Left ventricle myocardium inferior (tissue), 1 donor: ENCODE measurements at places on chromosomes 12 and 14. TPM values are rescaled to one million over a fixed set of nuclear protein-coding genes. Genes with fewer than 3 reads are reported as not detected.
A peak's percentile ranks its signal among the peaks of the same experiment; 100 is the strongest.

- no peak for DNase-seq
Measured at GRCh38 chr12:15928346-15928745, 17.2 kb downstream of the DERA start.

GRCh38 chr12:11707535-11707934 lies 58.1 kb downstream of the ETV6 start:
- peak; percentile 56 for DNase-seq

DNA sequence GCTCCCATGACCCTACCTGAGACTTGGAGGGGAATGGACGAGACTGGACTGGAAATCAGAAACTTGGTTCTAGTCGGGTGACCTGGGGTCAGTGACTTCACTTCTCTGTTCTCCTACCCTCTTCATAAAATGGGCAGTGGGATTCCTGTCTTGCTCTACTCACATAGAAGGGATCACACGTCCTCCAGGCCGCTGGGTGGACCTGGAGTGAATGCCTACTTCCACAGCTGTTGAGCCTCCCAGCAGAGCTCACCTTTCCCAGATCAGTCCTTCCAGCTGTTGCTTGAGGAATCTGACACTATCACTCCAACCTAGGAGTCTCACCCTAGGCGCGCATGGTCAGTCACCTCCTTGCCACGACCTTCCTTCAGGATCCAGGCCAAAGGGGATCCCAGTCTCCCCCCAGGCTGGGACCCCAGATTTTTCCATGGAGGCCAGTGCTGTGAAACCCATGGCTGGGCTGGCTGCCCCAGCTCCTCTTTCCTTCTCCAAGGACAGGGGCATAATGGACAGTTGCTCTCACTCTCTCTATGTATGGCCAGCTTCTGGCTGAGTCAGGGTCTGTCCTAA lies 637 bp downstream of the ACVRL1 start:
- DNase-seq: no peak

- DNase-seq: no peak
Measured at GRCh38 chr12:76784600-76785051, 20.7 kb downstream of the ZDHHC17 start.

- no peak for DNase-seq
Measured at GRCh38 chr12:56983386-56983785, 23.0 kb downstream of the ZBTB39 start.

DNA sequence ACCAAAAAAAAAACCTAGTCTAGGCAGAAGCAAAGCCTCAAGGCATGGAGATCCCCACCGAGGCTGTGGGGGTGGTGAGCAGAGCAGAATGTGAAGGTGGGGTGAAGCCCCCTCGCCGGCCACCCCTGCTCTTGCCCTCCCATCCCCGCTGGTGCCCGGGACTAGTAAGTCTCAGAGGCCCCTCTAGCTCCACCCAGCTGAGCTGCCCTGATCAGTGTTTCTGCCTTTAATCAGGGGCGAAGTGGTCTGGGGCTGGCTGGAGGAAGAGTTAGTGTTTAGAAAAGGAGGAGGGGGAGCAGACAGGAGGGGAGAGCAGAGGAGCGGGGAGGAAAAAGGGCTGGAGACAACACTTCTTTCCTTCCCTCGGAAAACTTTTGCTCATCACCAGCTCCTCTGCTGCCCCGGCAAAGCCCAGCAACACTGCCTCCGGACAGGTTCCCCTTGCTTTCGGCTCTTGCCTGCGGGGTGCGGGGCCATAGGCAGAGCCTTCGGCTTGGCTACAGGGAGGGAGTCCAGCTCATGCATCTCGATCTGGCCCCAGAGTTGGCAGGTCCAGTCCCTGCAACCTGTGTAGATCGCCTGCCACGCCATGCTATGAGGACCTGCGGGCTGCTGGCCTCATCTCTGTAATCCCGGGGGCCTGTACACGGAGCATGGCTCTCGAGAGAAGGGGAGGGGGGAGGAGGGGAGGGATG lies 3.4 kb upstream of the DLK1 start:
- no peak for DNase-seq

DNA sequence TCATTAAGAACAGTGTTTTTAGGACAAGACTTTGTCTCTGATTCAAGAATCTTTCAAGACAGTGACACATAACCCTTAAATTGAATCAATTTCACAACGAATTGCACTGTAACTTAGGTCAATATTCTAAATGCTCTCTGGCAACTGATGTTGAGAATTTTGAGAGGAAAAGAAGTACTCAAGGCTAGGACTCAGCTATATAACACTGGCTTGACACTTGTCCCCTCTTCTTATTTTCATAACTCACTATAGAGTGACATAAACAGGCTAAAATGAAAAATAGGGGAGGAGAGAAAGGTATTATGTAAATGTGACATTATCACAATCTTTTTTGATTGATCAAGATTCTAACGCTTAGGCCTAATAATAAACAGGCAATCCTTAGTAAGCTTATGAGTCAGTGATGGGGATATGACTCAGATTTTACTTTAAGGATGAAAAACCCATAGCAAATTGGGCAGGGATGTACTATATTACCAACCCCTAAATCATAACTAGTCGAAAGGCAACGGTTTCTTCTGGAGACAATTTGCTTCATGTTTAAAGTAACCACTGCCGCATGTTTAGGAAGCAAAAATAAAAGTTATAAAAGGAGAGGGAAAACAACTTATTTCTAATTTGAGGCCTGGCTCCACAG lies 10.9 kb downstream of the BTG1 start:
- no peak for DNase-seq

- DNase-seq: no peak
Measured at GRCh38 chr14:32414808-32415255, 85.7 kb downstream of the AKAP6 start.

DNA sequence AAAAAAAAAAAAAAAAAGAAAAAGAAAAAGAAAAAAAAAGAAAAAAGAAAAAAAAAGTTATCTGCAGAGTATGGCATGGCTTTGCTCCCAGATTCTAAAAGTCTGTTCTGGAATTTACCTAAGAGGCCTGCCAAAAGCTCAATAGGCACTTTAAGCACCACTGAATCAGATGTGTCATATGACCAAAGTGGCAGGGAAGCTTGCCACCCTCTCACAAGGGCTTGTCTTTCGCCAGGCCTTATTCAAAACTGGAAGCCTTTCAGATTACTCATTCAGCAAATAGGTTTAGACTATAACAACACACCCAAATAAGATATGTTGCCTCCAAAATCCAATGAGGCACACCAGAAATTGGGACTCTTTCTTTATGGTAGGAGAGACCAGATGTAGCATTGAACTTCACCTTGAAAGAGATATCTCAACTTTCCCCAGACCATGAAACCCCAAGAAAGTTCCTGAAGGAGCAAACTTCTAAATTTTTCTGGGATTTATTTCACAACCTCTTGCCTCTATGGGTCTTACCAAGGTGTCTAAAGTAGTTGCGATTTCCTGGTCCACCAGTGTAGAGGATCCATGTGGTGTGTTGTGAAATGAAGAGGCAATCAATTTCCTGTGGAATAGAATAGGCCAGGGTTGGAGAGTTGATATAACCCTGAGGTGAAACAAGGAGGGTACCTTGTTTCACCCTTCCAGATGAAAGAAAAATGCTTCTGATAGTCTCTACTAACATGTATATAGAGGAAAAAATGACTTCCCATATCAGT lies 218.8 kb downstream of the DAD1 start:
- peak; percentile 35 for DNase-seq

GRCh38 chr12:110732572-110732971 lies 10.1 kb downstream of the PPP1CC start:
- no peak for DNase-seq

GRCh38 chr14:22838631-22839041 lies 2.3 kb downstream of the MMP14 start:
- DNase-seq: no peak

DNA sequence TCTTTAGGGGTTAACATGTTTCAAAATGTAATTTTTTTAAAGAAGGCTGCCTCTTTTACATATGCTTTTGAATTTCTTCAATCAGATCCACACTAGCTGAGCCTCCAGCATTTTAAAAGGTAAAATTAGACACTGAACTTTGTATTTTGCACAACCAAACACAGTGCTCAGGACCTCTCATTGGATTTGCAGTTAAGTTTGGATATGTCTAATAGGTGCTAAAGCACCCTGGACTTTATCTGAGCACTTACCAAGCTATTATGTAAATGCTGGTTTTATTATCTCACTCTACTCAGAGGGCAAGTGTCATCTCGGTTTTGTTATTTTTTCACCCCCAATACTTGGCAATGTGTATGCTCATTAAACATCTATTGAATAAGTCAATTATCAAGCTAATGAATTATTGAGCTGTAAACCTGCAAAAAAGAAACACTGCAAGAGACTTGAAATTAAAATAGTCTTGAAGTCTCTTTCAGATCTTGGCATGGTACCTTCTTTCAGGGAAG lies 150.7 kb downstream of the KIF21A start:
- DNase-seq: no peak

GRCh38 chr14:97268097-97268496 lies 470.9 kb downstream of the VRK1 start:
- DNase-seq: no peak

GRCh38 chr12:50533203-50533584 lies 28.4 kb downstream of the DIP2B start:
- no peak for DNase-seq

DNA sequence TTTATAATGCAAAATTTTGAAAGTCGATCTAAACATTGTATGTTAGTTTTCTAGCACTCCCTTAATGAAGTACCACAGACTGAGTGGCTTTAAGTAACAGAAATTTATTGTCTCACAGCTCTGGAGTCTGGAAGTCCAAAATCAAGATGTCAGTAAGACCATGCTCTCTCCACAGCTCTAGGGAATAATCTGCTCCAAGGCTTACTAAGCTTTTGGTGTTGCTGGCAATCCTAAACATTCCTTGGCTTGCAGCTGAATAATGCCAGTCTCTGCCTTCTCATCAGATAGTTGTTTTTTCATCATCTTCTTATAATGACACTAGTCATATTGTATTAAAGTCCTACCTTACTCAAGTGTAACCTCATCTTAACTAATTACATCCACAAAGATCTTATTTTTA lies 102.2 kb downstream of the RASSF9 start:
- no peak for DNase-seq

DNA sequence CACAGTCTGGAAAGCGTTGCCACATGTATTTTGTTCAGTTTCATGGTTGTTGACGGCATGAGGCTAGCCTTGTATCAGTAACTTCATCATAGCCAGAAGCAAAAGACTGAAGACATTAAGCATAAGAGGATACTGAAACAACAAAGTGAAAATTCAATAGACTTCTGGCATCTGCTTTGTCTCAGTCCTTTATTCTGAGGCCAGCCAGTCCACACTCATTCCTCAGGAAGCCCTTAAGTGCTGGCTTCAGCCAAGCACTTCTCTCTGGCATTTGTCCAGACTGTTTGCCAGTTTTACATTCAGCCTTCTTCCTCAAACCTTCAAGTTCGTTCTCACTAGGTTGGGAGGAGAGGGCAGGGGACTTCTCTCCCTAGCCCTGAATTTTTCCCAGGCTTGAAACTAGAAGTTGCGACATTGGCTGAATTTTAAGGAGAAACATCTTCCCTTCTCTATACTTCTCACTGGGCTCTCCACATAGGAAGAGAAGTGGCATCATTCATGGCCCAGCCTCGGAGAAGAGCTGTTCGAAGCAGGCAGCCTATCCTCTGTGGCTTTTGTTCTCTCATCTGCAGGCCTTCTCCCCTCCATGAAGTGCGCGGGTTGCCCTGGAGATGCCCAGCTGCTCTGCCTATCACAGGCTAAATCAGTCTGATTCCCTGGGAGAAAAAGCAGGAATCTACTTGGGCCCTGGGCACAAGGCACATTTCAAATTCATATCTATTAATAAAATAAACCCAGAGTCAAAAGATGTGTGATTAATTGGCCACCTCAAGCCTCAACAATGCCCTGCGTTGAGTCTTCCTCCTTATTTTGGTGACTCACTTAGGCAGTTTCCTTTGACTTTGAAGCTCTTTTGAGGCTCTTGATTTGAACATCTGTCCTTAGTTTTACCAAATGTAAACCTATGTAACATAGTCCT lies 130.9 kb upstream of the PLEKHA5 start:
- DNase-seq: no peak

DNA sequence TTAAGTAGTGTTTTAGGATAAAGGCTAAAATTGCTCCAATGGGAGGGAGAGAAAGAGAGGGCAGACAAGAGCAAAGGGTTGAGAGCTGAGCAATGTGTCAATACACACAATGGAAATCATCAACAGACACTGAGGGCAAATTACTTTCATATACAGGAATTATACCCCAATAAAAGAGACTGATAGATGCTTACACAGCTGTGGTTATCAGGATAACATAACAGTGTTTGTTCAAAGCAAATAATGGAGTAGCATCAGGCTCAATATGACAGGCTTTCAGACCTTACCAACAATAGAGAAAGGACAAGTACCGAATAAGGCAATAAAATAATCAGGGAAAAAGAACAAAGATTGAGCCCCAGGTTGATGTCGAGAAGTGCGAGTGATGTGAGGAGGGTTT lies 53.4 kb upstream of the DIO2 start:
- DNase-seq: no peak

DNA sequence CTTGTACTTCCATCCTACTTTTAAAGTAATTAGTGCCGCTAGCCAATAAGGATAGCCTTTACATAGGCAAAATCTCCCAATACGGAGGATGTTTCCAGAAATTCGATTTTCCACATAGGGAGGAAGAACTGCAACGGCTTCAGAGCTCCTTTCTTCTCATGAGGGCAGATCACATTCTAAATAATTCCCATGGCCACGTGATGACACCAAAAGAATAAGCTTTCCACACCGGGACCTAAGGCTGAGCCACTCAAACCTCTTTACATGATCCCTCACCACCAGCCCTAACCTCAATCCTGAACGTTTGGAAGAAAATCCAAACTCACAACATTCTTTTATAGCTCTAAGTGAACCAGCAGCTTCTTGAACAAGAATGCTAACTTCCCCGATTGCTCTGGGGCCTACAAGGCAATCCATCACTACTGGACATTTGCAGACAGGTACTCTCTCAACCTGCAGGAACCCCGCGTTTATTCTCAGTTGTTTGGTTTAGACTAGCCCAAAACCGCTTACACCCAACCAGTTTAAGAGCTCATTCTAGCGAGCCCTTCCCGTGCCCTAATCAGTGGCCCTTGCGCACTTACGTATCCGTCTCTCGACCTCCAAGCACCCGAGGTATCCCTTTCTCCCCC lies 884 bp downstream of the CAPRIN2 start:
- DNase-seq: no peak

The TOMM20L gene
- total RNA-seq: not detected

The LRRC23 gene
- 11.6 TPM for total RNA-seq

The FOXG1 gene
- total RNA-seq: not detected

The PZP gene
- total RNA-seq: 0.36 TPM

The KRT77 gene
- not detected for total RNA-seq

The MGP gene
- 497 TPM for total RNA-seq

The ASPG gene
- total RNA-seq: 27.1 TPM
